ENCODE measurements at places on chromosomes 11 and 22.

GRCh38 chr11:24819006-24819405 is 322.2 kb downstream of the LUZP2 start:
- no peak for DNase-seq

- DNase-seq: no peak
Observed at GRCh38 chr11:119433358-119433725, 10.4 kb upstream of the THY1 start.

DNA sequence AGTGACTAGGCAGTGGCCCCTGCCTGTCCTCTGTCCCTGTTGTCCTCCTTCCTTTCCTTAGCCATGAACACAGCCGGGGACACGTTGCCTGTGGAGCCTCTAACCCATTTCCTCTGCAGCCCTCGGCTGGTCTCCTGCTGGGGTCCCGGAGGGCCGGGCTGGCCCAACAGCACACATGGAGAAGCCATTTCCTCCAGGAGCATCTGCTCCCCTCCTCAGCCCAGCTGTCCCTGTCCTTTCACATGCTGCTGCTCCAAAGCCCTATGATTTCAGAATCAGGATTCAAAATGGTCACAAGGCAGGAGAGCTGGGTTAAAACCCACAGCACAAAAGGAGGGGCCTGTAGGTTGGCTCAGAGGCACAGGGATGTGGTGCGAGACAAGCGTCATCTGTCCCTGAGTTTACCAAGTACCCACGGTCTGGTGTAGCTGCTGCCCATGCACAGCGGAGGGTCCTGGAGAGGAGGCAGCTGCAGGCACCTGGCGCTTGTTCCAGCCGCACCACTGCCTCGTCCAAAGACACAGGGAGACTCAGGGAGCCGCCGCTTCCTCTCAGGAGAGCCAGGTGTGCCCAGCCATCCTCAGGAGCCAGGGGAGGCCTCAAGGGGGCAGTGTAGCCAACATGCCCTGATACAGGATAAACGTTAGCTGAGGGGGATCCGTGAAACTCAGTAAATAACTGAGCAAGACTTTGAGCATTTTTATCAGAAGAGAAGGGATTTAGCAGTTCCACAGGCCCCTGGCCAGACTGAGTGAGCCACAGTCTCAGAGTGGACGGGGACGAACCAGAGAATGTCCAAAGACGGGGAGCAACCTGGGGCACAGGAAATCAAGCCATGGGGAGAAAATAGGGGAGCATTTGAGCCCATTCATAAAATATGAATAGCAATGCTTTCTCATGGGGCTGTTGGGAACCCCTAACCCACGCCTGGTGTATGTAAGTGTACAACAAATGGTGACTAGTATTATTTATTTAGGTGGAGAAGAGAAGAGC is 3.9 kb upstream of the VSIG10L2 start:
- DNase-seq: peak; percentile 34

DNA sequence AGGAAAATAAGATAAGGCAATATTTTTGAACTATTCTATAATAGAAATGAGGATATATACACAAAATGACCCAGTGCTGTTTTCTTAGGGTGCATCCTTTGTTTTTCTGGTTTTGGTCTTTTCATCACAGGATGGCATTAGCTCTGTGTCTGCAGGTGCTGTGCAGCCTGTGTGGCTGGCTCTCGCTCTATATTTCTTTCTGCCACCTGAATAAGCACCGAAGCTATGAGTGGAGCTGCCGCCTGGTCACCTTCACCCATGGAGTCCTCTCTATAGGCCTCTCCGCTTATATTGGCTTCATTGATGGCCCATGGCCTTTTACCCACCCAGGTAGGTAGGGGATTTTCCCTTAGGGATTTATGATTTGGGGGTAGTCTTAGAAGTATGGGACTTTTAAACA is 2.2 kb downstream of the TLCD5 start:
- no peak for DNase-seq

DNA sequence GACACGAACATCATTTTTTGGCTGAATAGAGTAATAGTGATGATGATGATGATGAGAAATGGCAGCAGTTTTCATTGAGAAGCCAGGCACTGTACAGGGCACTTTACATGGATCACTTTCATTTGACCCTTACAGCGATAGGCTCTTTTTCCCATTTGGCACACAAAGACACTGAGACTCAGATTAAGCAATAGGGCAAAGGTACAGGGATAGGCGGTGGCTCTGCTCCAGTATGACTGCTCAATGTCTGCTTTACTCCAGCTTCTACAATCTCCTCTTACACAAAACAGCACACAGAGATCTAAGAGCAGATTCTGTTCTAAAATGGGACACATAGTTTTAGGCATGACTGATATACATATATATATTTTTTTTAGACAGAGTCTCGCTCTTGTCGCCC is 40.6 kb downstream of the MPPED2 start:
- DNase-seq: no peak

- DNase-seq: no peak
Observed at GRCh38 chr11:107018219-107018901, at the start of gene GUCY1A2. GUCY1A2 (minus strand) TSS chr11:107018476; CDS start chr11:107018055, 421 bp downstream.

DNA sequence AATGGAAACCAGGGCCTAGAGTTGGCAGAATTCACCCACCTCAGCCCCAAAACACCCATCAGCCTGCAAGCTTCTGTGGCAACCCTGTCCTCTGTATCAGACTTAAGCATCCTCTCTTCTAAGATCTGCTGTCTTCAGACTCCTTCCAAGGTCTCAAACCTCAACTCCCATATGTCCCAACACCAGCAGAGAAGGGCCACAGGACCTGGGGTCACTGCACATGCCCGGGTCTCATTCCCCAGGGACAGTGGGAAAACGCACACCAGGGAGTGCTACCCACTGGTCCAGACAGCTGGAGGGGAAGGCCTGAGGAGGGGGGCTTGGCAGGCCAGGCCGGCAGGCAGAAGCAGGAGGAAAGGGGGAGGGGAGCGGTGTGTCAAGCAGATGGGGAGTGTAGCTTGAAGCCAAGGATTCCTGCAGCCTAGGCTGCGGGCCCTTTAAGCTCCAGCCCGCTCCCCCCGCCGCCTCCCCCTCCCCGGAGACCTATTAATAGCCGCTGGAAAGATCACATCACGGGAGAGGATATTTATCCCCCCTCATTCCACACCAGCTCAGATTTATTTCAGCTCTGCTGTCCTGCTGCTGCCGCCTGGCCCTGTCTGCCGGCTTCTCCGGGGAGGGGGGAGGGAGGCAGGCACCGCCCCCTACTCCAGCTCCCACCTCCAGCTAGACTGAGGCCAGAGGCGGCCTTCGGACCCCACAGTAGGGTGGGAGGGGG is 16.7 kb downstream of the BCL9L start:
- DNase-seq: no peak

DNA sequence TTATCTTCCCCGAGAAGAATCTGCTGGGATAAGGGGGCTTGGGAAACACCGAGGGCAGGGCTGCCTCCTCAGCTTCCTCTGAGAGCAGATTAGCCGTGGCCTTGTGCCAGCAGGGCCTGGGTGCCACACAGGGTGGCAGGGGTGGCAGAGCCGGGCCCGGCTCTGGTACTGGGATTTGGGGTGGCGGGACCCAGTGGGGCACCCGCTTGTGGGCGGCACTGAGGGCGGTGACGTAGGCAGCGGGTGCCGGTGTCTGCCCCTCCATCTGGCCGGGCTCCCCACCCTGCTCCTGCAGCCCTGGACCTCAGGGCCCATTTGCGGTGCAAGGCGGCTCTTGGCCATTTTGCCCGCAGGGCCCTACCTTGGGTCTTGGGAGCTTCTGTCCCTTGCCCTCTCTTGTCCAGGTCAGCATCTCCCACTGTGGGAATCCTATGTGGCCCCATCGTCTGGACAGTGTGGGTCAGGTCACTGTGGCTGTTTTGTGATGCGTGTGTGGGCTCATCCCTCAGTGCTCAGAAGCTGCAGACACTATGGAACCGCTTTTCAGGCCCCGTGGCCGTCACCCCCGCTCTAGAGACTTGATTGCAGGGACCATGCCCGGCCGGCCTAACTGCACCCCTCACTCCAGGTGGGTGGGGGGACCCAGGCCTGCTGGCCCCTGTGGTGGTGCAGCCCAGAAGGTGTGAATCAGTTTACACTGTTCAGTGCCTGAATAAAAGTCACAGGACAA is 29.7 kb upstream of the KRTAP5-6 start:
- no peak for DNase-seq

DNA sequence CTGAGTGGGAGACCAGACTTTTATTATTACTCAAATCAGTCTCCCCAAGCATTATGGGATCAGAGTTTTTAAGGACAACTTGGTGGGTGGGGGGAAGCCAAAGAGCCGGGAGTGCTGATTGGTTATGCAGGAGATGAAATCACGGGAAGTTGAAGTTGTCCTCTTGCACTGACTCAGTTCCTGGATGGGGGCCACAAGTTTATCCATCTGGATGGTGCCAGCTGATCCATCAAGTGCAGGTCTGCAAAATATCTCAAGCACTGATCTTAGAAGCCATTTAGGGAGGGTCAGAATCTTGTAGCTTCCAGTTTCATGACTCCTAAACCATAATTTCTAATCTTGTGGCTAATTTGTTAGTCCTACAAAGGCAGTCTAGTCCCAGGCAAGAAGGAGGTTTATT is 53.5 kb upstream of the LMO1 start:
- DNase-seq: no peak

GRCh38 chr22:26617271-26618199 is at the start of gene CRYBB1:
CRYBB1 (minus strand) TSS chr22:26618027; CDS start chr22:26616319, 1,708 bp downstream.
- no peak for DNase-seq

DNA sequence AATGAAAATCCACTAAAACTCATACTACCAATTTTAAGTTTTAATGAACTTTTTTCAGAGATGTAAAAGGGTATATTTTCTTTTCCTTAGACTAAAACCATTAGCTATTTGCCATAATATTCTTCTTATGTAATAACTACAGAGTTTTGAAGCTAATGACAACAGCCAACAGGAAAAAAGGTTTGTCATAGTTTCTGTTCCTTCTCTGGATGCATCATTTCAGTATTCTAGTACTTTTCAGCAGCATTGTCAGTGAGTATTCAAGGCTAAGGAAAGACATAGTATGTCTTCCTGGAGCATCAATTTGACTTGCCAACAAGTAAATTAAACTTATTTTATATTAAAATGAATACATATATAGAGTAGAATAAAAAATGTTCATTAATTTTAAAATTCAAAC is 166.0 kb downstream of the METTL15 start:
- no peak for DNase-seq

DNA sequence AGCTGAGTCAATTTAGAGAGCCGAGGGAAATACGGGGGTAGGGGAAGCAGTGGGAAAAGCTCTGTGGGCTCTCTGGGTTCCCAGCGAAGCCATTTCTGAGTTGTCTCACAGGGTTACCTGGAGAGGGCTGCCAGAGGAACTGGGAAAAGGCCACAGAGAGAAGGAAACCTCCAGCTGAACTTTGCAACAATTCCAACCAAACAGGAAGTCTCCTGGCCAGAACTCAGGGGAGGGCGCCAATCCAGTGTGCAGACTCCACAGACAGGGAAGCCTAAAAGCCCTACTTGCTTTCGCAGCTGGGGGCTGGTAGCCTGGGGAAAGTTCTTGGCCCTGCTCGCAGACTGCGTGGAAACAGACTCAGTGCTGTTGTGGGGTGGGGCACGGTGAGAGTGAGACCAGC is 23.1 kb upstream of the GNAZ start:
- DNase-seq: no peak

DNA sequence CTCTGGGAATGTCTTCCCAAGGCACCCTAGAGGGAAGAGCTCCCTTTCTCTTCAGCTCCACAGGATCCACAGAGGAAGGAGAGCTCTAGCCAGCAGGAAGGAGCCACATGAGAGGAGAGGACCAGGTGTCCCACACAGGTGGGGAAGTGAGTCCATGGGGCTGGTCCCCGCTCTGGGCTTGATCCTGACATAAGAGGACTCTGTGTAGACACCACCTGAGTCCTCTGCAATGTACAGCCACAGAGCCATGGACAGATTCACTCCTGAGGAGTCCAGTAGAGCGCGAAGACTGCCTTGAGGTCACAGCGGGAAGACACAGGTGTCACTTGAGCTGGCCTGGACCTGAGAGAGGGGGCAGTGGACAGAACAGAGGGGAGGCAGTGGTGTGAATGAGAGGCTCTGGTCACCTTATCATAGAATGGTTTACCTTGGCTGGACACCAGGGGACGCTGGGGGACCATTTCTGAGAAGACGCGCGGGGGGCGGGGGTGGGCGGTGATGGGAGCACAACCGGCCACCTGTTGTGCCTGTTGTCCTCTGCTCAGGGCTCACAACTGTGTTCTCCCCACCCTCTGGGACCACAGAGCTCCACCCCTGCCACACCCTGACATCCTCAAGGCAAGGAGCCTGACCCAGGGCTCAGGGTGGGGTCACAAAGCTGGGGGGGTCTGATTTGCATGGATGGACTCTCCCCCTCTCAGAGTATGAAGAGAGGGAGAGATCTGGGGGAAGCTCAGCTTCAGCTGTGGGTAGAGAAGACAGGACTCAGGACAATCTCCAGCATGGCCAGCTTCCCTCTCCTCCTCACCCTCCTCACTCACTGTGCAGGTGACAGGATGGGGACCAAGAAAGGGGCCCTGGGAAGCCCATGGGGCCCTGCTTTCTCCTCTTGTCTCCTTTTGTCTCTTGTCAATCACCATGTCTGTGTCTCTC is 128.2 kb downstream of the ZNF280B start:
- no peak for DNase-seq

GRCh38 chr11:61349189-61349751 is 12.4 kb downstream of the CYB561A3 start:
- DNase-seq: no peak

DNA sequence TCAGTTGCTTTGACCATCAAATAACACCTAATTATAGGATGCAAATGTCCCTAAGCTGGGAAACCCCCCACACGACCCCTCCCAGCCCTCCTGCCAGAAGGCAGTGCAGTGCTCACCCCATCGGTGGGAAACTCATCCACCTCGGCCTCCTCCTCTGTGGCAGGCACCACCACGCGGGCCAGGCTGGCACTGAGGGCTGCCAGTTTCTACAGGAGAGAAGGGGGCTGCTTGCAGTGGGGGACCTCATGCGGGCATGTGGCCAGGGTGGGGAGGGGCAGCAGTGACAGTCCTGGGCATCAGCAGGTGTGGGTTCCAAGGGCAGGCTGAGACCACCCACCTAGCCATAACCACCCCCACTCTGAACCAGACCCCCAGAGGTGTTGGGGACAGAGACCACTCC is 6.4 kb upstream of the GAL3ST1 start:
- no peak for DNase-seq

DNA sequence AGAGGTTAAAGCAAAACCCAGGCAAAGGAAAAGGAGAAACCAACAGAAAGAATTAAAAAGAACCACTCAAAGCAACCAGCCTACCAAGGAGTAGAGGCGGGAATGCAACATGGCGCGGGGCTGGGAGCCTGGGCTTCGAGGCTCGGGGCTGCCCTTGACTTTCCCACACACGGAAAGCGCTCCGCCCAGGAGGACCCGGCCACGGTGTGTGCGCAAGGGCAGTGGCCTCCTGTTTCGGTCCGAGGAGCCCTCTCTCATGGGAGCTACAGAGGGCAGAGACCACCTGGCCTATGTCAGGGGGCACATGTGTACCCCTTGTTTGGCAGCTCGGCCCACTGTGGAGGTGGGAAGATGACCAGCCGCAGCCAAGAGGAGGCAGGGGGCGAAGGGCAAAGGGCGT is 55.9 kb downstream of the APOL1 start:
- no peak for DNase-seq

Measured in T-helper 1 cell (primary cell).